ENCODE measurements at places on chromosomes 7 and 10. TPM values are rescaled to one million over a fixed set of nuclear protein-coding genes. Genes with fewer than 3 reads are reported as not detected.

- DNase-seq = peak; percentile 4
Observed at GRCh38 chr10:45136256-45136655, 135.5 kb downstream of the ZNF22 start.

DNA sequence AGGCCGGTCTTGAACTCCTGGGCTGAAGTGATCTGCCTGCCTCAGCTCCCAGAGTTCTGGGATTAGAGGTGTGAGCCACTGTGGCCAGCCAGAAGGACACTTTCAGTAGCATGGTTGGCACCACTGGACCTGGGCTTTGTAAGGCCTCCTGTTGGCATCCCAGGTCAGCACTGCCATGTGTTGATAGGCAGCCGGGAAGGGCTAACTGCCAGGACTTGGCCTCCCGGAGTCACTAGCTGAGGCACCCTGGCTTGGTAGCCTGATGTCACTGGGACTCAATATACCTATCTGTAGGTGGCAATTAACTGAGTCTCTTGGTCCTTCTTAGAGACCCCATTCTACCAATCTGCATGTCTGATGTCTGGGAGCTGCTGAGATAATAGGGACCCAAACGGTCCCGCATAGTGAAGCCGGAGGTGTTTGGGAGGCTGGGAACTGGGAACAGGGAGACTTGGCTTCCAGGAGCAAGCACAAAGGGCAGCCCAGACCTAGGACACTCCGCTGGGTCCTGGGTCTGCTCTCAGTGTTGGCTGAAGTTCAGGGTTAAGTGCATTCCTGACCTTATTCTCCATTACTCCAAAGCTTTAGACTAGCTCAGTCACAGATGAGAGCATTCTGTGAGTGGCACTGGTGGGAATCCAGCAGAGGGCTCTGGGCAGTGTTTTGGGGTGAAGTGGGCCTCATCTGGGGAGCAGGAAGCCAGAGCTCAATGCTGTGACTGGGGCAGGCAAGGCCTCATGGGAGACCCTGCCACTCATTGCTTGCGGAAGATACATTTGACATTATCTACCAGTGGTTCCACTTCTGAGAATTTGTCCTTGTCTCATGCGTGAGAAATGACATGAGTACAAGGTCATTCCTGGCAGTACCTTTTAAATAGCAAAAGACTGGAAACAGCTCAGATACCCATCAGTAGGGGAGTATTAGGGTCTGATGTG is 2.7 kb downstream of the LHPP start:
- no peak for DNase-seq

DNA sequence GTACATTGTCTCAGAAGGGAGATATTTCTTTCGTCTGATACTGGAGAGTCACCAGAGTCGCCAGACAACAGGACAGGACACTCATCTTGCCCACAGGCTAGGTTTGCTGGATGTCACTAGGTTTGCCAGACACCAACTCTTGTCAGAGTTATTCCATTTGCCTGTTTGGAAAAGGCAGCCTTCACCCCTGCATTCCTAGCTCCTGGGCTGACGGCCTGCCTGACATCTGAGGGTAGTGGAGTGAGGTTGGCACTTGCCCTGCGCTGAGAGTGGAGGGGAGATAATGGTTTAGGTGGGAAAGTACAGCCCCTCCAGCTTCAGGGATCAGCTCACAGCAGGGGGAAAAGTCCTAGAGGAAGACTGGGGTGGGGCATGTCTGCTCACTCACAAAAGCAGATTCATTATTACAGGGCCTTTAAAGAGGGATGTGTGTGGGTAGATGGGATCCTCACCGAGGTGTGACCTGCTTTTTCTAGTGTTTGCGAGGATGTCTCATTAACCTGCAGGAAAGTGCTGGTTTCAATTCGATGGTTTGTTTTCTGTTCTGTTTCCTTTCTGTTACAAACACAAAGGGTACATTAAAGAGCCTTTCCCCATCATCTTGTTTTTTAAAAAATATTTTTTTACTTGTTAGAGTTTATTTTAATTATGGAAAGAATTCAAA is 79.3 kb upstream of the TNS3 start:
- no peak for DNase-seq

- DNase-seq = peak; percentile 20
Observed at GRCh38 chr10:103645141-103646054, 151.9 kb downstream of the NEURL1 start.

DNA sequence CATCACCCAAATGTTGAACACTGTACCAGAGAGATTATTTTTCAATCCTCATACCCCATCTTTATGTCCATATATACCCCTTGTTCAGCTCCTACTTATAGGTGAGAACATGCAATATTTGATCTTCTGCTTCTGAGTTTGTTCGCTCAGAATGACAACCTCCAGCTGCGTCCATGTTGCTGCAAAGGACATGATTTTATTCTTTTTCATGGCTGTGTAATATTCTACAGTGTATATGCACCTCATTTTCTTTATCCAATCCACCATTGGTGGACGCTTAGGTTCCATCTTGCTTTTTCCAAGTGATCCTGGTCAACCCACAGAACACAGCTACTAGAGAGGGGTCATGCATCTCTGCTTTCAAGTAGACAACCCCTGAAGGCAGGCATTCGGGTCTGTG is 99.5 kb downstream of the MYL10 start:
- no peak for DNase-seq

DNA sequence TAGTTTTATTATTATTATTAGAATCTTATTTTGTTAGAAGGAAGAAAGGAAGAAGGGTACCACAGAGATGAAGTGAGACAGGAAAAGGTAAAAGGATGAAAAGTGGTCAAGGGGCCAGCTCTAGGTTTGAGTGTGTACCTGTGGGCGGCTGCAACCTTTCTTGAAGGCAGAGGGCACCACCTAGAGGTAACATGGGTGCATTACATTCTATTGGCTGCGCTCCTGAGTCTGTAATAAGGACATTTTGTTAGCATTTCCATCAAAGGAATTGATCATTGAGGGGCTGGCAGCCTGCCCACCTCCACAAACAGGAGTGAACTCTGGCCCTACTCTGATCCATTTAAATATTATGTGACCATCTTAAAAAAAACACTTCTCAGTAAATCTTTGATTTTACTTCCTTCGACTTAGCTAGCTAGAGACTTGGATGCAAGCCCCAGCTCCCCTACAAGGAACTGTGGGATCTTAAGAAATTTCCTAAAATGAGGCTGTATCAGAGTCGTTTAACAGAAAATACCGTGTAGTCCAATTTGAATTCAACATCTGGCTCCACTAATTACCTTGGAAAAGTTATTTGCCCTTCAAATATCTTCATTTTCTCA is 610.4 kb downstream of the IPMK start:
- peak; percentile 18 for DNase-seq

- DNase-seq = peak; percentile 90
Observed at GRCh38 chr10:110387983-110388686, 83.4 kb upstream of the SMNDC1 start.

IDI2 gene
- total RNA-seq = not detected

SPDYE5 gene
- total RNA-seq = 0.16 TPM

SORBS1 gene
- 3.2 TPM for total RNA-seq

DNA sequence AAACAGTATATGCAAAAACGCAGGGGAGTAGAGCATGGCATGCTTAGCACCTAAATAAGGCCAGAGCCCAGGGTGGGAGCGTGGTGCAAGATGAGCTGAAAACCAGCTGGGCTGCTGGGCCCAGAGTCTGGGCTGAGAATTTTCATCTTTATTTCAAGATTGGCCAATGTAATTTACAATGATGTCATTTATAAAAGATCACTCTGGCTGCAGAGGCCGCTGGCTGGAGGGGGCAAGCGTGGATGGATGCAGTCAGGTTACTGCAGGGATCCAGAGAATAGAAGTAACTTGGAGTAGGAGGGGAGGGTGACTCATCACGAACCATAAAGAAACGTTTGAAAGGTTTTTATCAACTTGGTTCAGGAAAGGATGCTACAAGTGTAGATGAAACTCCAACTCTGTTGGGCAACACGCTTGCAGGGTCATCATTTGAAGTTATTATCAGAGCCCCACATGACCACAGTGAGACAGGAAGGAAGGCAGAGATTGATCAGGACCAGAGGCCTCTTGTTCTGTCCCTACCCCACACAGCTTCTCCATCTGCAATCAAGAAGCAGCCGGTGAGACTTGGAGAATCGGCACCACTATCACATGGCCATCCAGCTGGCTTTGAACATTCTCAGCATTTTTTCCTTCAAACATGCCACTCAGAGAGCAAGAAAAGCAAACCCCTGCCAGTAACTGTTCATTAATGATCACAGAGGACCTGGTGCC is 49.2 kb downstream of the ODAD2 start:
- DNase-seq = no peak

ITIH5 gene
- not detected for total RNA-seq

DNA sequence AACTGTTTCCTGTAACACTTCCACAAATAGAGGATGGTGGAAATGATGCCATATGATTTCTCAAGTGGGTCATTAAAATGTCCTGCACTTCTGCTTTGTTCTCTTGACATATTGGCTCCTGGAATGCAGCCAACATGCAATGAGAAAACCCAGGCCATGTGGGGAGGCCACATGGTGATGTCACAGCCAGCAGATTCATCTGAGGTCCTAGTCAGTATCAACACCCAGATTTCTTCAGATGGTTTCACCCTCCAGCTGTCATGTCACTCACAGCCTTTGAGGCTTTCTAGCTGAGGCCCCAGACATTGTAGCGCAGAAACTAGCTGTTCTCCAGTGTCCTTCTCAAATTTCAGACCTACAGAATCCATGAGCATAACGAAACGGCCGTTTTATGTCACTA is 102.3 kb upstream of the NUPR2 start:
- no peak for DNase-seq

SSC4D gene
- total RNA-seq = 0.46 TPM

TUBB8 gene
- not detected for total RNA-seq

PRPS1L1 gene
- total RNA-seq = not detected

GRCh38 chr10:30984563-30985328 is 46.9 kb downstream of the ZNF438 start:
- peak; percentile 74 for DNase-seq

GRCh38 chr10:58010073-58010702 is 257.5 kb downstream of the IPMK start:
- DNase-seq = no peak

SPACDR gene
- total RNA-seq = 4.1 TPM

All from endothelial cell of umbilical vein (primary cell).